Cortex of kidney (tissue), 1 donor: ENCODE measurements at places on chromosomes 16 and 17.
A peak's percentile ranks its signal among the peaks of the same experiment; 100 is the strongest.

- DNase-seq = no peak
Observed at GRCh38 chr16:73996624-73997339, 299.8 kb upstream of the PSMD7 start.

DNA sequence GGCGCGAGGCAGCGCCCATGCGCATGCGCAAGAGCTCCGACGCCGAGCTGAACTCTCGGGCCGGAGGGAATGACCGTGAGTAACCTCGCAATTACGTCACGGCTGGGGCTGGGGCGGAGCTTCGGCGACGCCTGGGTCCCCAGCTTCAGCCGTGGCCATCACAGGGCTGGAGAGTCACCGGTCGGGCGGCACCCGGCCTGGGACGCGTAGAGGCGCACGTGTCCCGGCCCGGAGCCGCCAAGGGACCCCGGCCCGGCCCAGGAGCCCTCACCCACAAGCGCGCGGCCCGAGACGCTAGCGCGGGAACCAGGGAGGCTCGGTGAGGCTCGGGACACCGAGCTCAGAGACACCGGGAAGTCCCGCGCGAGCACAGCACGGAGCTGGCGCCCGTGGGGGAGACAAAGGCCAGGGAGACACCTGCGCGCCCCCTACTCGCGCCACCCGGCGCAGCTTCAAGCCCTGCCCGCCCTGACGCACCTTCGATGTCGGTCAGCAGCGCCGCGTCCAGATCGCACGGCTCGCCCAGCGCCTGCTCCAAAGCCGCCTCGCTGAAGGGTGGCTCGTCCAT lies 452 bp downstream of the SREBF1 start:
- peak; percentile 64 for DNase-seq

GRCh38 chr16:78684030-78684611 lies 584.7 kb downstream of the WWOX start:
- DNase-seq = no peak

- no peak for DNase-seq
Observed at GRCh38 chr17:17970699-17971430, 1.3 kb downstream of the TOM1L2 start.

GRCh38 chr16:84404936-84405639 lies 36.8 kb downstream of the ATP2C2 start:
- no peak for DNase-seq

DNA sequence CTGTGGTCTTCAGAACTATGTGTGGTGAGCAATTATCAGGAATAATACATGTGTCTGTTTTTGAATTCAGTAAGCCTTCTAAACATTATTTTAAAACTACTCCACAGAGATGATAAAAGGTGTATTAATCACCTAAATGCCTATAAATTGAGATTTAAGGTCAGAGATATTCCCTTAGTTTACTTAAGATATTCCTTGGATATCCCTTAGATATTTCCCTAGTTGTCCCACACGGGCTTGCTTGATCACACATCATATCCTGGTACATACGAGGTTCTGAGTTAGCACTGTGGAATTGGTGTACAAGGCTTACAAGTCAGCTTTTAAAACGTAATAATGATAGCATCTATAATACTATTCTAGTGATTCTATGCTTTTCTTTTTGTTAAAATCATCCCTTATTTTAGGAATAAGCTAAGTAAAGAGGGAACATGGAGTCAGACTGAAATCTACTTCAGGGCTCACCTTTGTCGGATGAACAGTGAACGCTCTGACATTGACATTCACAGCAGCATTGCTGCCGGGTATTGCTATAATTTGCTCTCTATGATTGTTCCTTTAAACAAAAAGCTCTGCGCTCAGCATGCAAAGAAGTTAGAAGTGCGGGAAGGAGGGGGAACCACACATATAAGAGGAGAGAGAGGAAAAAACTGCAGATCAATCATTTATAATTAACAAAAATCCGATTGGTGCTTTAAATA lies 136.5 kb downstream of the SKAP1 start:
- DNase-seq = no peak

DNA sequence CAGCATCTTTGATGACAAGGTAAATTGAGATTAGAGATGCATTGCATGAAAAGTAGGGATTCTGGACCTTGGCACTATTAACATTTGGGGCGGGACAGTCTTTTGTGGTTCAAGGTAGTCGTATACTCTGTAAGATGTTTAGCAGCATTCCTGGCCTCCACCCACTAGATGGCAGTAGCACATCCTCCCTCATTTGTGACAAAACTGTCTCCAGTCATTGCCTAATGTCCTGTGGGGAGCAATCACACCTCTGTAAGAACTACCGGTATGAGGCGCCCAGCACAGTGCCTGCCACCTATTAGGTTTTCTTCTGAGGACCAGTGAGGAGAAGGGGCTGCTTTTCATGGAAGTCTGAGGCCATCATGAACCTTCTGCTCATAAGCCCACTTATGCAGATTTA lies 180.8 kb downstream of the RBFOX1 start:
- DNase-seq = no peak

DNA sequence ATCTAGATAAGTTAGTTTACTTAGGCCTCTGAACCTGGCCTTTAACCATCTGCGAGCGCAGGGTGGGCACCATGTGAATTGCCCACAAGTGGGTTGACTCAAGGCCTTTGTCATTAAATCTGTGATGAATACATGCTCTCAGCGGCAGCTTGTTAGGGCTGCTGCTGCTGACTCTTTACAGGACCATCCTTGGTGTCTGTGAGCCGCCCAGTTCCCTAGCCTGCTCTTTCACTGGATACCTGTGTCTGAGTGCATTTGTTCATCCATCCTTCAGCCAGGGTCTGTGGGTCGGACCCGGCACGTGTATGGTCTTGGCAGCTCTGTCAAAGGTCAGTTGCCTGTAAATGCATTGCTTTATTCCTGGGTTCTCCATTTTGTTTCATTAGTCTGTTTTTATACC lies 321.3 kb downstream of the CNTNAP4 start:
- no peak for DNase-seq

- no peak for DNase-seq
Observed at GRCh38 chr17:74012465-74012864, 191.0 kb upstream of the RPL38 start.
